Fibroblast of skin of scalp (primary cell): ENCODE measurements at places on chromosomes 6 and 20.
A peak's percentile ranks its signal among the peaks of the same experiment; 100 is the strongest.

GRCh38 chr6:148969603-148970061 is 222.8 kb downstream of the UST start:
- DNase-seq: peak; percentile 76

GRCh38 chr6:136090929-136091328 is 159.2 kb downstream of the MTFR2 start:
- DNase-seq: no peak

DNA sequence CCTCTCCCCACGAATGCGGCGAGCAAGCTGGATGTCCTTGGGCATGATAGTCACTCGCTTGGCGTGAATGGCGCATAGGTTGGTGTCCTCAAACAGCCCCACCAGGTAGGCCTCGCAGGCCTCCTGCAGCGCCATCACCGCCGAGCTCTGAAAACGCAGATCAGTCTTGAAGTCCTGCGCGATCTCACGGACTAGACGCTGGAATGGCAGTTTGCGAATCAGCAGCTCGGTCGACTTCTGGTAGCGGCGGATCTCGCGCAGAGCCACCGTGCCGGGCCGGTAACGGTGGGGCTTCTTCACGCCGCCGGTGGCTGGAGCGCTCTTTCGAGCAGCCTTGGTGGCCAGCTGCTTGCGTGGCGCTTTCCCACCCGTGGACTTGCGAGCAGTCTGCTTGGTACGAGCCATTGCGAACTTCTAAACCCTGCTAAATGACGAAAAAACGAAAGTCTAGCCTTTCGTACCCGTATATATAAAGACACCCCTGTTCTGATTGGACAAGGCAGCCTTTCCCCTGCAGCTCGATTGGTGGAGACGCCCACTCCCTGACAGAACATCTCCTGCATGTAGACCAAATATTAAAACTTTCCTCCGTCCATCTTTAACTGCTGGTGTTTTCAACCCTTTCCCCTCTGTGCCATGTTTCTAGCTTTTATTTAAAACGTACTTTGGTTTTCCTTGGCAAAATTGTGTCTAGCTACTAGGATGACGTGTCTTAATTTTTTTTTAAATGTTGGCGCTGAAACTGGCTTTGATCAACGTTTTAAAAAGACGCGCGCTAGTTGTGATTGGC is 109.8 kb downstream of the HFE start:
- peak; percentile 92 for DNase-seq

DNA sequence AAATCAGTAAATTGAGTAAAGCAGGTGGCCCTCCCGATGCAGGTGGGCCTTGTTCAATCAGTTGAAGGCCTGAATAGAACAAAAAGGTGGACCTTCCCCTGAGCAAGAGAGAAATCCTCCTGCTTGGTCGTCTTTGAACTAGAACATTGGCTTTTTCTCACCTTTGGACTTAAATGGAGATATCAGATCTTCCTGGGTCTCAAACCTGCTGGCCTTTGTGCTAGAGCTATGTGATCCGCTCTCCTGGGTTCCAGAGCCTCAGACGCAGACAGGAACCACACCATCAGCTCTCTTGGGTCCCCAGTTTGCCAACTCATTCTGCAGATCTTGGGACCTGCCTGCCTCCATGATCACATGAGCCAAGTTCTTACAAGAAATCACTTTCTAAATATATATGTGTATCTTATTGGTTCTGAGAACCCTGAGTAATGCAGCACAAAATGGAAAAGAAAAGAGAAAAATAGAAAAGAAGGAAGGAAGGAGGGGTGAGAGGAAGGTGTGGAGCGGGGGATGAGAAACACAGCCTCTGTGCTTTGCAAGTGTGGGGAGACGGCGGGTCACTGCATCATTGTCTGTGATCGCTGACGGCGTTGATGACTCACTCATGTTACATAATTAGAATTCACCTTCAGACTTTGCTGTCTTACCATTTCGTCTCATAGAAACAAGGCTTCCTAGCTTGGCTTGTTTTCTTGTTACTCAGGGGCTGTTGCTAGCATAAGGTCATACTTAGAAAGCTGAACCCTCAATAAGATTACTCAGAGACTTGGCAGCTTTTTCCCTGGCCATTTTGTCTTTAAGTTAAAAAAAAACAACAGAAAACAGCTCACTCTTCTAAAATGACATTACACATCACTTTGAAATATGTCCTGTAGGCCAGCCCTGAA is 85.7 kb upstream of the NEDD9 start:
- DNase-seq: peak; percentile 96

- no peak for DNase-seq
These were observed 12.6 kb downstream of the GLP1R start for GRCh38 chr6:39061182-39061581.

DNA sequence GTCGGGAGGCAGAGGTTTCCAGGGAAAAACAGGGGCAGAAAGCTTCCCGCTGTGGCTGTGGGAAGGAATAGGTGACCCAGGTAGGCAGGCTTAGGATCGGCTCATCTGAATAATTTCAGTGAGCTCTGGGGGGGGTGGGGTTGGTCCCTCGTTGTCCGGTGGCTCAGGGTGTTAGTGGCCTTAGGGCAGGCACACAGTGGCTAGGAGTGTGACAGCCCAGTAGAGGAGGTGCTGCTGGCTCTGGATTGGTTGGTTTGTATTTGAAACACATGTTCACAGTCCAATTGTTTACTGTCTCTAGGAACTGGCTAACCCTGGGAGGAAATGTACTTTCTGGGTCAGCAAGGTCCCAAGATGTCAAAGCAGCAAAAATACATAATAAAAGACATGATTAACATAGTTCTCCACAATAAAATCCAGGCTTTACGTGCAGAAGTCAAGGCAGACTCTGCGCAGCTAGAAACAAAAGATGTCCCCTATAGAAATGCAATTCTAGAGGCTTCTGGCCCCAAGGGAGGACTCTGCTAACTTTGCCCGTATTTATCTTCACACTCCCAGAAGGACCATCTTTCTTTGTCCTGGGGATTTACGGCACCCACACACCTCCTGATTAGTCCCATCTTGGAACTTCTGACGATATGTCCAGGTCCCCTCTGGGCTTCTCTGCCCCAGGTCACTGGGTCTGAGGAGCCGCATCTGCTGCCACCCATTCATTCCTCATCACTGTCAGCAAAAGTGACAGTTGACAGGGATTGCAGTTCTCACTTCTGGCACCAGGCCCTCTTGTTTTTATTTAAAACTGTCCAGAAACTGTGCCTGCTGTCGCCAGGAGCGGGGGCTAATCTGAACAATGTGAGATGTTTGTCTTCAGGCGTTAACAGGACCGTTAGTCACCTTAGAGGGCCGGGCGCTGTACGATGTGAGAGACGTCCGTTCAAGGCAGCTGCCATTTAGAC is 18.7 kb downstream of the MOCS3 start:
- no peak for DNase-seq

- DNase-seq: no peak
These were observed 221.3 kb downstream of the QKI start for GRCh38 chr6:163635731-163636364.

GRCh38 chr6:96716221-96716620 is 121.1 kb downstream of the GPR63 start:
- DNase-seq: no peak

- peak; percentile 56 for DNase-seq
These were observed 564.3 kb upstream of the MARCKS start for GRCh38 chr6:113292646-113293422.

- DNase-seq: no peak
These were observed 11.3 kb upstream of the CEP43 start for GRCh38 chr6:166987930-166988329.

- DNase-seq: no peak
These were observed 9.1 kb upstream of the ADA start for GRCh38 chr20:44660581-44660980.

GRCh38 chr6:15336900-15337560 is 91.2 kb downstream of the JARID2 start:
- no peak for DNase-seq

DNA sequence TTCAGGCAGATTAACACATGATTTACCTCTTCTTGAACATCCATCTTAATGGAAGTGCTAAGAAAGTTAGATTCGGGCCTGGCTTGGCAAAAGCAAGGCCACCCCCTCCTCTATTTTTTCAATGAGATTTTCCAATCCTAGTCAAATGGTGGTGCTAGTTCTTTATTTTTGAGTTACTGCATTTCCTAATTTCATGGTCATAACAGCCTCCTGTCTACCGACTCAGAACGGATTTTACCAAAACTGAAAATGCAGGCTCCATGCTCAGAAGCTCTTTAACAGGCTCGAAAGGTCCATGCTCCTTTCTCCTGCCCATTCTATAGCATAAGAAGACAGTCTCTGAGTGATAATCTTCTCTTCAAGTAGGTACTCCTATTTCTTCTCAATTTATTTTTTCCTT is 117.2 kb upstream of the ESR1 start:
- DNase-seq: no peak

DNA sequence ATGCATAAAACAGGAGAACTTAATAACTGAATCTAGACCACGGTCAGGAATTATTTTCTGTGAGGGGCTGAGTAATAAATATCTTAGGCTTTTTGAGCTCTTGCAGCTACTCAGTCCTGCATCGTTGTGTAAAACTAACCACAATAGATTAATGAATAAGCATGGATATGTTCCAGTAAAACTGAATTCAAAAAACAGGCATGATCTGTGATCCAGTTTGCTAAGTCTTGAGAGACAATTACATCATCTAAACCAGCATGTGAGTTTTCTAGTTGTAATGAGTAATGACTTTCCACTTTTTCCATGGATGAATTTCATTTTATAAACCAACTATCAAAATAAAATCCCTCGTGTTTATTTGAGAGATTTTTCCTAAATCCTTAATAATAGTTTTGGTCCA is 336.8 kb downstream of the RFPL4B start:
- DNase-seq: peak; percentile 96

- DNase-seq: peak; percentile 19
These were observed 49.6 kb downstream of the CDK5RAP1 start for GRCh38 chr20:33351696-33352095.

DNA sequence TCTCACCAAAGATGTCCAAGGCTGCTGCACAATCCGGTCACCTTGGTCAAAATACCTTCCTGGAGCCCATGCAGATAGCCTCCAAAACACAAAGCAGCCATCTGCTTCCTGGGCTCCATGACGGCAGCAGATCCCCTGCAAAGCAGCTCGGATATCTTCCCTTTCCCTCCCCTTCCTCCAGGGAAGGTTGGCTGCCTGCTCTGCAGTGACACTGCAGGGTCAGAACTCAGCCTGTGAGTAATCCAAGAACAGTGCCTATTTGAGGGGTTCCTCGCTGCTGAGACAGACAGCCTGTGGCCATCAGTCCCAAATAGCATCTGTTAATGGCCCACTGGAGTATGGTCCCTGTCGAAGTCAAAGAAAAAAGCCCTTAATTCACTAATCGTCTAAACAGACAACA is 270.8 kb downstream of the PREX1 start:
- DNase-seq: no peak

DNA sequence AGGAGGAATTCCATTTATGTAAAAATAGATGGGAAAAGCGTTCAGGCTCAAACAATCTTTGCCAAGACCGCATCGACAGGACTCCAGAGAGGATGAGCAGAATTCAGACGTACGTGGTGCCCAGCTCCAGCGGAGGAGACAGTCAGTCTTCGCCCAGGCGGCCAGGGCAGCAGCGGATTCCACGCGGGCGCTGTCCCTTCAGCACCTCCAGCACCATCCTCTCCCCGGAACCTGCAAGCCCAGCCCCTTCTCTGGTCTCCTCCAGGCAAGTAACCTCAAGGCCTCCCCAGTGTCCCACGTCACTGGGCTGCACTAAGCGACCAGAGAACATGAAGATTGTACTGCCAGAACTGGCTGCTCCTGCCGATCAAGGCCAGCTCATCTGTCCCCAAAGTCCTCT is 2.8 kb upstream of the KCNQ2 start:
- DNase-seq: peak; percentile 23

- DNase-seq: peak; percentile 32
These were observed 1.9 kb downstream of the RNF217 start for GRCh38 chr6:124963831-124964763.

GRCh38 chr6:147869201-147869600 is 360.7 kb downstream of the SAMD5 start:
- no peak for DNase-seq

DNA sequence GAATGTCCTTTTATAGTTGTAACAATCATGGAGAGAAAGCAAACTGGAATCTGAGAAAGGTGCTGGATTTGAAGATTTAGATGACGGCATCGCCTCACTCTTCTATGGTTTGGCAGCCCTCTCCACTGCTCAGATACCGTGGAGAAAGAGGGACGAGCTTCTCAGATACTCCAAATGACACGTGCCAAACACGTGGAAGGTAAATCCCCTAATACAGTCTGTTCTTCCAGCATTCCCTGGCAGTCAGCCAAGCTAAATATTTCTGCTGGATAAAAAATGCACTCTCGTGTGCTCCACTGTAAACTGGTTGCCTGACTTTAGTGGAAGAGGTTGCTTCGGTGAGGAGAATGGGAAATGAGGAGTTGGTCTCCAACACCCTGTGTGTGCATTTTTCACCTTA is 16.7 kb upstream of the PRDM1 start:
- DNase-seq: peak; percentile 87

DNA sequence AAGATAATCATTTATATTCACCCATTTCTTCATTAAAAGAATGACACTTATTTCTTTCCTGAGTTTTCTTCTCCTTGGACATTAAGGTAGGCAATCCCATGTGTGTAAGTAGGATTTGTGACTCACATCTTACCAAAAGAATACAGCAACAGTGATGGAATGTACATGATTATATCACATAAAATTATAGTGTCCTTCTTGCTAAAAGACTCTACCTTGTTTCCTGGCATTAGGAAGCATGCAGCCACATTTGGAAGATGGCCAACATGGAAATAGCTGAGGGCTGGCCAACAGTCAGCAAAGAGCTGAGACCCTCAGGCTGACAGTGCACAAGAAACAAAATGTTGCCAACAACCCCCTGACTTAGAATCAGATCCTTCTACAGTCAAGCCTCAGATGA is 327.9 kb upstream of the MARCKS start:
- no peak for DNase-seq

GRCh38 chr20:24149175-24149574 is 160.6 kb upstream of the GGTLC1 start:
- DNase-seq: peak; percentile 58

GRCh38 chr6:6412700-6413099 is 92.2 kb upstream of the F13A1 start:
- no peak for DNase-seq

- DNase-seq: peak; percentile 33
These were observed 18.6 kb downstream of the FARS2 start for GRCh38 chr6:5279891-5280338.

GRCh38 chr20:10074513-10074912 is 39.7 kb downstream of the ANKEF1 start:
- DNase-seq: peak; percentile 94

- peak; percentile 49 for DNase-seq
These were observed 71.5 kb downstream of the HFE start for GRCh38 chr6:26158581-26159356.

GRCh38 chr6:19502301-19502700 is 334.9 kb upstream of the ID4 start:
- DNase-seq: no peak
